ENCODE measurements at places on chromosomes 2 and 18.

- DNase-seq: peak; percentile 49
Measured at GRCh38 chr18:41391616-41392595, 563.1 kb upstream of the PIK3C3 start.

GRCh38 chr2:217948351-217948791 is 54.4 kb downstream of the TNS1 start:
- DNase-seq: no peak

- no peak for DNase-seq
Measured at GRCh38 chr18:25798046-25798445, 292.4 kb downstream of the SS18 start.

GRCh38 chr2:151395509-151396374 is 14.0 kb upstream of the RIF1 start:
- no peak for DNase-seq

GRCh38 chr18:76461148-76461547 is 33.9 kb downstream of the ZNF516 start:
- DNase-seq: no peak

GRCh38 chr2:83072767-83073166 is 1386.3 kb downstream of the SUCLG1 start:
- DNase-seq: no peak

DNA sequence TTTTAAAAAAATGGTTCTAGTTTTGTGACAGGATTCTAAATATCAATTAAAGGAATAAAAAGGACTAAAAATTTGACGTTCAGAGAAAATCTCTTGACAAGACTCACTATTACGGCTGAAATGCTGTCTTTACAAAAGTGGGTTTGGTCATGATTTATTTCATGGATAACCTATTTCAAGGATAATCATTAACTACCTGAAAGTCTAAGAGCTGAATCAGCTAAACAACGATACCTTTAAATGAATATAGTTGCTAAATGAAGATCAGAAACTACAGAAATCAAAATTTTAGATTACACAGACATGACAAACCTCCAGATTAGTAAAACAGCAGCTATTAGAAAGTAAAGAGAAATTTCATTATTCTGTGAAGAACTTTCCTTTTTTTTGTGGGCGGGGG is 35.7 kb downstream of the RTTN start:
- no peak for DNase-seq

- no peak for DNase-seq
Measured at GRCh38 chr2:39437522-39438296, 624 bp upstream of the MAP4K3 start.

All from pons (tissue), 1 donor.